ENCODE measurements at places on chromosomes 1 and 21.

GRCh38 chr21:32613436-32614043 lies 1.4 kb upstream of the CFAP298 start:
- no peak for DNase-seq

- DNase-seq, result peak; percentile 16
These were observed 29.3 kb downstream of the NIBAN1 start for GRCh38 chr1:184945029-184945428.

DNA sequence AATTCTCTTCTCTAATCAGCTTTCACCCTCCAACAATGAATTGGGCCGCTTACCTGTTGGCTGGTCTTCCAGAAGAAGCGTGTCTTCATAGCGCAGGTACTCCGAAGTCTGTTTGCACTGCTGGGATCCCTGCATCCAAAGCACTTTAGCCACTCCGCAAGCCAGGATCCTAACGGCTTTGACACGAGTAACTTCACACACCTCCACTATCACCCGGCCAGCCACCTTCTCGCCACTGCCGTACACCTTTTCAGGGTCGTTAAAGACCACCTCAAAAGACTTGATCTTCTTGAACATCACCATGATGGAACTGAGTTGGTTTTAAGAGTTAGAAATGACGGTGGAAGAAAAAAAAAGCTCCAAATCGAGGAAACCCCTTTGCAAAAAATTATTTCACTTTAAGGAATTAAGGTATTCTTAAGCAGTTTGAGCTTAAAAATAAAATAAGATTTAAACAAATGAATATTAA lies 381 bp downstream of the TXNIP start:
- no peak for DNase-seq

DNA sequence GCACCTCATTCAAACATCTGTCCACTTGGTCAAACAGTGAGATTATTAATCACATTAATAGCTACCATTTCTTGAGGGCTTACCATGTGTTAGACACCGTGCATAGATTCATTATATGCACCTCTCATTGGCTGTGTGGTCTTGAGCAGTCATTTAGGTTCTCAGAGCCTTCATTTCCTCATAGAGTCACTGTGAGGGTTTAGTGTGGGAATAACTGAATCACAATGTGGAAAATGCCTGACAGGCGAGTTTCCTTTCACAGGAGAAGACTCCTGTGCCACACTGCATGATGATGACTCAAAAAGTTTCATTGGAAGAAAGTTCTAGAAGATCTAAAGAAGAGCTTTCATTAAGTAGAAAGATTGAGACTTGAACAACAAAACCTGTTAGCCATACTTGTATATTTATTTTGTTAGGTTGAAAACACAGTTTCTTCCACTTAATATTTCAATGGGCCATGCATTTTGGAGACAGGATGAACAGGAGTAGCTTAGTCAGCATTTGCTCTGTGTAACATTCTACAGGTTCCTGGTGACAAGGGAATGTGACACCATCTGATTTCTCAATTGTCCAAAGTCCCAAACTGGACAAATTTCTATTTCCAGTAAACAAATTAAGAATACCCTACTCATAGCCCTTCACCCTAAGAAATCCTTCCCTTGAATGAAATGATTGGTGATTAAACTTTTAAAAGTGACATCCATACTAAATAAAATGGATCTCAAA lies 45.7 kb downstream of the FYB2 start:
- DNase-seq, result no peak

DNA sequence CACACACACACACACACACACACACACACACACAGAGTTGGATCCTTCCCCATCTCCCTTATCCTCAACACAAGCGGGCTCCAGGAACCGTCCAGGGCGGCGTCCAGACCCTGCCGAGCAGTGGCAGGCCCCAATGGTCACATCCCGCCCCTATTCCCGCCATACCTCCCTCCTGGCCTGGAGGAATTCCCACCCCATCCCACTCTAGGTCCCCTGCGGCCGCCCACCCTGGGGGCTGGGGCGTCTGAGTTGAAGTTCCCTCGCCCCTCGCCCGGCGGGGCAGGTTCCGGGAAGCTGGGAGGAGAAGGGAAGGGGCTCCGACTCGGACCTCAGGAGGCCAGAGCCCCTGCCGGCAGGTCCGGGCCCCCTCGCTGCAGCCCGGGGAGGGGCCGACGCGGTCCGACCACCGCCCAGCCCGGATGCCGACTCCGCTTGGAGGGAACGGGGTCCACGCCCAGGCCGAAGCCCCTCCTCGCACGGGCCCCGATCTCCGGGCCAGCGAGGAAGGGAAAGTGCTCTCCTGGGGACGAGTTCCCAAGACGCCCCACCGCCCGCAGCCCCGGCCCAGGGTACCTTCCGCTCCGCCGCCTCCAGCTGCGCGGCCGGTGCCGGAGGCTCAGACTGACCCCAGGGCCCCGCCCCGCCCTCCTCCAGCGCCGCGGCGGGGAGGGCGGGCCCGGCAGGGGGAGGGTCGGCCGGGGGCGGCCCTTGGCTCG lies at the start of gene RHOC:
Gene RHOC, minus strand, starts transcription at position 623 of the 716 bp plus-strand sequence. CDS start 3,328 bp downstream, outside the sequence.
- DNase-seq, result peak; percentile 68

DNA sequence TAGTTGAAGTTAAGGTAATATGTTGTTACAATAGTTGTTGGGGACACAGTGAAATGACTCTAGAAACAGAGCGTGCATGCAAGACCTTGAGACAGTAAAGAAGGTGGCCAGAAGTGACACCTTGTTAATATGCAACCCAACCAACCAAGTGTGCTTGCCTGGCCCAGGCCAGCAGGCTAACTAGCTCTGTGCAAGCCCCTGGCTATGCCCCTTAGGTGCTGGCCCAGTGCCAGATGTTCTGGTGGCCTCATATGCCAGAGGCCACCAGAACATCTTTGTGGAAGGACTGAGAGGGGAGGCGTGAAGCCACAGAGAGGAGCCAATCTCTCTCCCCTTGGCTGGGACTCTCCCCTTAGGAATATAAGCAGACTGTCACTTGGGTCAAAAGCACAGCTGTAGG lies 111.2 kb upstream of the JUN start:
- DNase-seq, result no peak

- DNase-seq, result no peak
These were observed 9.7 kb downstream of the ALPL start for GRCh38 chr1:21518774-21519455.

GRCh38 chr1:236144446-236145150 lies 2.3 kb downstream of the GPR137B start:
- DNase-seq, result no peak

- DNase-seq, result no peak
These were observed 51.6 kb upstream of the HPDL start for GRCh38 chr1:45275054-45275453.

GRCh38 chr1:223243441-223244050 lies 100.5 kb upstream of the TLR5 start:
- no peak for DNase-seq

DNA sequence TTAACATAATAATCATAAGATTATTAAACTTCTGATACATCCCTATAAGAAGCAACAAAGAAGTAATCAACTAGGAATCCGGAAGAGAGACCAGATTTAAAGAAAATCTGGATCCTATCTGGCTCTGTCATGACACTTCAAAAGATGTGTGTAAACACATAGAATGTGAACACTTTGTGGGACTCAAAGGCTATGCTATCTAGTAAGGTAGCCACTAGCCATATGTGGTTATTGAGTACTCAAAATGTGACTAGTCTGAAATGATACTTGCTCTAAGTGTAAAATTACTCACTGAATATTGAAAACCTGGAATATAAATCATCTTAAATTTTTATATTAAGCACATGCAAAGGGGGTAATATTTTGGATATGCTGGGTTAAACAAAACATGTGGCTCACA lies 8.7 kb downstream of the FUBP1 start:
- DNase-seq, result no peak

DNA sequence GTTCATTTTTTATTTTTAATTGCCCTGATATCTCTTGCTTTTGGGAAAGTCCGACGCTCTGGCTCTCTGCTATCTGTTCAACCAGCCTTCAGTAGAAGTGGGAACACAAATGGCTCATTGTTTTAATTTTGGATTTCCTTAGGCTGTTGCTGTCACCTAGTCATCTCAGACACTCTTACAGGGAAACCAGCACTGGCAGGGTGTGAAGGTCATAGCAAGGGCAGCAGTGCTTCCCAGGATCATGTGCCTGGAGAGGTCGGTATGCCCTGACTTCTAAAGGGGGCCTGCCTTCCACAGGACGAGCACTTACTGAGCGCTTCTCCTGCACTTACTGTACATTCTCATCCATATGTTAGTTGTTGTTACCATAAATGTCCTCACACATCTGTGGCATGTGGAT lies 224.2 kb downstream of the DISC1 start:
- DNase-seq, result no peak

- DNase-seq, result no peak
These were observed 121.8 kb downstream of the HMGB4 start for GRCh38 chr1:33985656-33986055.

- DNase-seq, result no peak
These were observed 51.6 kb downstream of the CRB1 start for GRCh38 chr1:197319631-197320030.

DNA sequence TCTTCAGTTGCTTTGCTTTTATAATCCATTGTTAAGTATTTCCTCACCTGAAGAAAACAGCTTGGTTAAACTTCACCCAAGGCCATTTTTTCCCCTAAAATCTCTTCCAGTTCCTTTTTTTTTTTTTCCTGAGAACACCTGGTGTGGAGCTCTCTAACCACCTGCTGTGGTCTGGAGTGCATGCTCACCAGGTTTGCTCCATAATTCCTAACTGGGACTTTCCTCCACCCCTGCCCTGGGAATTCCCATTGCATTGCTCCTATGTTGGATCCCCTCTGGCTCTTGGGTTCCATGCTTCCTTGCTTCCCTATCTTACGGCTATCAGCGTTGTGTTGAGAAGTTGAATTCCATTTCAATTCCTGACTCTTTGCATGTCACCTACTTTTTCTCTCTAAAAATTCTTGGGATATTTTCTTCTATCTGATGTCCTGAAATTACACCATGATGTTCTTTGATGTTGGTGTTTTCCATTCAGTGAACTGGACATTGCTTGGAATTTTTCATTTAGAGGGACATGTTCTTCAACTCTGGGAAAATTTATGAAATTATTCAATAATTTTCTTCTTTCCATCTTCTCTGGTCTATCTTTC lies 19.6 kb upstream of the DYRK1A start:
- DNase-seq, result no peak

- no peak for DNase-seq
These were observed 42.3 kb downstream of the NVL start for GRCh38 chr1:224287714-224288113.

GRCh38 chr1:200784576-200784975 lies 45.9 kb downstream of the CAMSAP2 start:
- DNase-seq, result peak; percentile 72

GRCh38 chr1:220808345-220809186 lies 21.9 kb downstream of the MTARC1 start:
- DNase-seq, result no peak

DNA sequence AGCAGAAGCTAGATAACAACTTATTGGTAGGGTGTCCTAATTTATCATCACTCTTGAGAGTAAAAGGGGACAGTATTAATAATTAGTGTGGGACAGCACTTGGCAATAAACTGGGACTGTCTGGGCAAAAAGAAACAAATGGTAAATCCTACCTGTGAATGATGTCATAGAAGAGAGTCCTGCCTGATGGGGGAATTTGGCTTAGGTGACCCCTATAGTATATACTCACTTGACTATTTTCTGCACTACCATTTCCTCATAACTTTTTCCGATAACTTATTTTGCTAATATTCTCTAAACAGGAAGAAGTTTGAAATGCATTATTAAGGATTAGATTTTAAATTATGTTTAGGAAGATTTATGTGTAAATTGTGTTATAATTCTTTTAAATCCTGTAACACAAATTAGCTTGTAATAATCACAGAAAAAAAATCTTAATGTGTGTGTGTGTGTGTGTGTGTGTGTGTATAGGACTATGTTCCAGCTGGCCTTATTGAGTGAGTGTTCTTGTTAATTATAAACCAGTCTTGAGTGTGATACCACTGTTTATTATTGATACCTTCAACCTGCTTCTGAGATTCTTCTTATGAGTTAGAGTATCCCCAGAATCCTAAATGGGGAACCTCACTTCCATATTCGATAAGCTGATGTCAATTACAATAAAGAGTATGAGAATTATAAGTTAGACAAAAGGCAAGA lies 144.2 kb upstream of the C1orf105 start:
- no peak for DNase-seq

GRCh38 chr1:156421062-156421938 lies 52.3 kb downstream of the RHBG start:
- peak; percentile 61 for DNase-seq

DNA sequence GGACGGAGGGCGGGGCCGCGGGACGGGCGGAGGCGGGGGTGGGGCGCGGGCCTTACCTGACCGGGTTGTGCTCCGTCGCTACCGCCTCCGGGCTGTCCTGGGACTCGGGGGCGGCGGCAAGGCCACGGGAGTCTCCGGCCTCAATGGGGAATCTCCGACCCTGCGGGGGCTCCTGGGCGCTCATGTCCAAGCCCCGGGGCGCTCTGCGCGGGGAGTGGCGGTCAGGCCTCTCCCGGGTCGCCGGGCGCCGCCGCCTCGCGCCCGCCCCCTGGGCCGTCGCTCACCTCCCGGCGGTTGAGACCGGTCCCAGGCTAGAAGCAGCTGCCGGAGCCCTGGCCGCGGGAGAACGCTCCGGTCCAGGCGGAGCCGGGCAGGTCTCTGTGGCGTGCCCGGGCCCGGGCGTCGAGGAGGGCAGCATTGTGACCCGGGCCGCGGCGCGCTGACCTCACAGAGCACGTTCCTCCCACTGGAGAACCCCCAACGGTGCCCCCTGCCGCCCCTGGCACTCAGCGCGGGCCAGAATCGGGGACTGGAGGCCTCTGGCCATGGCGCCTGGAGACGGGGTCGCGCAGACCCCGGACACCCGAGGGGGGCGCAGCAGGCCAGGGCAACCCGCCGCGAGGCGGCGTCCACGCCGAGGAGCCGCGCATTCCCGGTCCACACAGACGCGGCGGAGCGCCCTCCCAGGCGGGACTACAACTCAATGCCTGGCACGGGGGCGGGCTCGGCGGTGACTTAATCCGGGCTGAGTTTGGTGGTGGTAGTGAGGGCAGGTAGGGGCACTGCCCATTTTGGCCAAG lies 411 bp downstream of the FAM229A start:
- DNase-seq, result peak; percentile 37

GRCh38 chr1:78718566-78718965 lies 68.9 kb downstream of the IFI44 start:
- peak; percentile 56 for DNase-seq

- no peak for DNase-seq
These were observed 51.5 kb upstream of the ERRFI1 start for GRCh38 chr1:8077602-8078001.

DNA sequence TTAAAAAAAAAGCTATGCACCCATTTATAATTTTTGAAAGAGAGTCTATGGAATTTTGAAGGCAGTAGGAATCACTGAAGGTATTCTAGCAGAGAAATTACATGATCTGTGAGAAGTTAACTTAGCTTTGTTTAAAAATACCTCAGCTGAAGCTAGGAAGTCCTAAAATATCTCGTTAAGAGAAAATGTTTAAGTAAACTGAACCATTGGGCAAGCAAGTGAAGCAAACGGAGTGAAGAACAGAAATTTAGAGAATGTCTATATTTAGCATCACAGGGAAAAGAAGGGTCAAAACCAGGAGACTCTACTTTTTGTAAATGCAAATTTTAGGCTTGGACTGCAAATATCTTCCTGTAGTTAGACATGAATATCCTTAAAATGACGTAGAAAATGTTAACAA lies 230.8 kb downstream of the HMCN1 start:
- peak; percentile 12 for DNase-seq

- DNase-seq, result no peak
These were observed 3.1 kb upstream of the WNT3A start for GRCh38 chr1:228003461-228004330.
